Cardiac fibroblast (primary cell): ENCODE measurements at places on chromosomes 1 and 21.

GRCh38 chr1:180415236-180415848 lies 87.0 kb downstream of the ACBD6 start:
- DNase-seq, result no peak

DNA sequence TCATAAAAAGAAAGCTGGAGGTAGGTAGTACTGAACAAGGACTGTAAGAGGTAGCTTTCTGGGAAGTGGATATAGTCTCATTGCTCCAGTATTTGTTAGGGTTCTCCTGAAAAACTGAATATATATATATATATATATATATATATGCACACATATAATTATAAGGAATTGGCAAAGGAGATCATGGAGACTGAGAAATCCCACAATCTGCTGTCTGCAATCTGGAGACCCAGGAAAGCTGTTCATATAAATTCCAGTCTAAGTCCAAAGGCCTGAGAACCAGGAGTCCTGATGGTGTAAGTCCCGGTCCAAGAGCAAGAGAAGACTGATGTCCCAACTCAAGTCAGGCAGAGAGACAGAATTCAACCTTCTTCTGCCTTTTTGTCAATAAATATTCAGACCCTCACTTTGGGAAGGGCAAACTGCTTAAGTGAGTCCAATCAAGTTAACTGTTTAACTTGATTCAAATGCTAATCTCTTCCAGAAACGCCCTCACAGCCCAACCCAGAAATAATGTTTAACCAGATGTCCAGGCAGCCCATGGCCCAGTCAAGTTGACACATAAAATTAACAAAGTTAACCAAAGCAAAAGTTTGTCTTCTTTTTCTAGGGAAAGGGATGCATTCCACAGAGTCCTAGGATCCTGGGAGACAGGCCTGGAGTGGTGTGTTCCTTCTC lies 225.3 kb upstream of the KAZN start:
- no peak for DNase-seq

DNA sequence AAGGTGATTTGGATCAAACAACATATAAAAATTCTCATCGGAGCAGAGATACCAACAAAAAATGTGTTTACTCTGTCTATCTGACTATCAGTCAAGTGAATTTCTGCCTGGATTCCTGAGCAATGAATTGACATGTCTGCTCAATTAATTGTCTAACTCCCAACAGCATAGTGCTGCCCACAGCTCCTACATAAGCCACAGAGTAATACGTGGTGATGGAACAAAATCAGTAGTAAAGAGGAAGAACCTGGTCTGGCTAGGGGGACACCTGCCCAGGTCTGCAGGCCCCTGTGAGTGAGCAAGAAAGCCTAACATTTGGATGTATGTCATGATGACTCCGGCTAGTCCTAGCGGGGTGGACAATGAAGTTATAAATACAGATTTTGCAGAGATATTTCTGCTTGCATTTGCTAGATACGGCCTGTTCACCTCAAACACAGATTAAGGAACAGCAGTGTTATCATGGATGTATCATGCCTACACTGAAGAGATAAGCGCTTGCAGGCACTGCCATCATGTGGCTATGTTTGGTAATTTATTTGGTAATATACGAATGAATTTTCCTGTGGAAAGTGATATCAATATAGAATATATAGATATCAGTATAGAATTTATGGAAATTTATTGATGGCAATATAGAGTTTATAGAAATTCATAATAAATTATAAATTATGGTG lies 69.6 kb upstream of the LRRC8B start:
- peak; percentile 66 for DNase-seq

DNA sequence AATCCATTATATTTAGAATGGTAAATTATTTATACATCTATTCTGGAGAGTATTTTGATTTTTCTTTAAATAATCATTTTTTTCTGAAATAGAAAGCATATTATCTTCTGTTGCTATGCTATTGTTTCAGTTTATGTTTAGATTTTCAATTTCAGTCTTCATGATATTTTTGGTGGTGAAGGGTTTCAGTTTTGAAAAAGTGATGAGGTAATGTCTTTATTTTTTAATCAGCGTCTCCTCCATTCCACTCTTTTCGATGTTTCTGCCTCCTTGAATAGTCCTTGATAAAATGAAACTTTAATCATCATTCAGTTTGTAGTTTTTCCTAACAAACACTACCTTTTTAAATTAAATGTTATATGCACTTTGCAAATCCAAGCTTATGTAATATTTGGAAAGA lies 428.6 kb downstream of the PTPRC start:
- no peak for DNase-seq

DNA sequence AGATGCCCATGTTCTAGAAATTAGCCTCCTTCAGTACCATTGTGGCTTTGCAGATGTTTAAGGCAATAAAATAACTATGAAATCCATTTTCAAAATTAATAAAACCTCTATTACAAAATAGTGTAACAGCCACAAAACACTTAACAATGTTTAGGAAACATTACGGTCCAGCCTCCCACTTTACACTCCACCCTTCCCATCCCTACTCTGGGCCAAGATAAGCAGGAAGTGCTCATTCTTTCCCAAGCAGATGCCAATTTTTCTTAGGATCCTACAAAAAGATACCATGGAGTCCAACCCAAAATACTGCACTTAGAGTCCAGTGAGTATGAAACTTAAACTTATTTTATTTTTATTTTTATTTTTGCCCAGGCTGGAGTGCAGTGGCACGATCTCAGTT lies 150.8 kb downstream of the NR5A2 start:
- peak; percentile 38 for DNase-seq

GRCh38 chr1:167270349-167271092 lies 49.8 kb downstream of the POU2F1 start:
- DNase-seq, result no peak

DNA sequence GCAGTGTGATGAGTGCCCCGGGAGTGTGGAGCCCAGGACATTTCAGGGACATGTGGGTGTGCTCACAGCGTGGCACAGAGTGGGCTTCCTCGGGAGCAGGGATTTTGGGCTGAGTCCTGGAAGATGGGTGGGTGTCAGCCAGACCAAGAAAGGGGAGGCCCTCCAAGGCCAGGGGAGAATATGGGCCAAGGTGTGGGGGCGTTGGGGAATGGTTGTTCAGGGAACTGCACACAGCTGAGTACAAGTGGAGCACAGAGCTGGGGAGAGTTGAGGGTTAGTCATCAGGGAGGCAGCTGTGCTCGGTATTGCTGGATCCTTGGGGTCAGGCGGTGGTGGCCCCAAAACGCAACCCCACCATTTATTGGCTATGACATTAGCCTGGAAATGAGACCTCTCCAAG lies 5.5 kb downstream of the POGK start:
- no peak for DNase-seq

DNA sequence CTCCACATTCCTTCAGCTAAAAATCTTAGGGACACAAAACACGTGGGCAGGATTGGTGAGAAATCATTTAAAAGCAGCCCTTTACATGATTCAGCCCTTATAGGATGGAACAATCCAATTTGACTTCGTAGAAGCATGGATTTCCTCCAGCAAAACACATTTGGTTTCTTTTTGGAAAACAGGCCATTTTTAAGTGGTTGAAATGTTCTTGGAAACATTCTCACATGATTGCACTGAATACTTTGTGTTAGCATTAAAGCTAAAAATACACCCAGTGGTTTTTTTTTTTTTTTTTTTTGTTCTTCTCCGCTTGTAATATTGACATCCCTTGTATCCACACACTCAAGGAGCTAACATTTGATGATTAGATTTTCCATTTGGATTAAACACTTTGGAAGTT lies 42.1 kb upstream of the ABCG1 start:
- peak; percentile 31 for DNase-seq

DNA sequence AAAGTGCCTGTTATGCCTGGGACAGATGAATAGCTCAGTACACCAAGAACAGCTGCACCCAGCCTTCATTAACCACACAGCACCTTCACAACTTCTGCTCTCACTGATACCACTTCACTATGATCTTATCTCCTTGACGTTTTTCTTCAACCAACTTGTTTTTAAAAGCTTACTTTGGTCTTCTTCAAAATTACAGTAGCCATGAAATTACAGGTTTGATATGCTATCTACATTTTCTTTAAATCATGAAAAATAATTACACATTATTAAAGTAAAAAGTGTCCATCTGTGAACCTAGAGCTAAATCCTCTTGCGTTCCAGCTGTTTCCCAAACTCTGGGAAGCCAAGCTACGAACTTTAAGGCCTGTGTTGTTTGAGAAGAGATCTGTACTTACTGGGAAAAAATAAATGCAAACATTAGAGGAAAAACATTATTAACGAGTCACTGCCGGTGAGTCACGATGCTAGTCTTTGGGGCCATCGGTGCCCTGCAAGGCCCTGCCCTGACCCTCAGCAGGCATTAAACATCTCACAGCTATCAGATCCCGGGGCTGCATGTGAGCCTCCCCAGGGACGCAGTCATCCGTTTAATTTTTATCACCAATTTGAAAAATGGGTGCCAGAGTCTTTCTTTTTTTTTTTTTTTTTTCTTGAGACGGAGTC lies 56.3 kb upstream of the GPR153 start:
- DNase-seq, result no peak

DNA sequence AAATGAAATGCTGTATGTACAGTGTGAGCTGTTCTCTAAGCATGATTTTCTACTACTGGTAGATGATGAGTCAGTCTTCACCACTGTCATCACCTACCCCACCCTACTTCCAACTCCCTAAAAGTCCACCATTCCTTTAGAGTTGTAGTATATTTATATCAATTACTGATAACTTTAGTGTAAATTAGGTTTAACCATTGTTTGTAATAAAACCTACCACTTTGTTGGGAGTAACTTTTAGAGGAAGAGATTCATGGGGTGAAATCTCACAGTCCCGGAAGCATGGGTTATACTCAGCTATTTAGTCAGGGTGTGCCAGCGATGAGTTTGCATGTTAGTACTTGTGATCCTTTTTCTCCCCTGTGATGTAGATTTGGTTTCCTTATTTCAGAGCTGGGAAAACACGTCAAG lies 17.1 kb downstream of the MORC3 start:
- peak; percentile 81 for DNase-seq

DNA sequence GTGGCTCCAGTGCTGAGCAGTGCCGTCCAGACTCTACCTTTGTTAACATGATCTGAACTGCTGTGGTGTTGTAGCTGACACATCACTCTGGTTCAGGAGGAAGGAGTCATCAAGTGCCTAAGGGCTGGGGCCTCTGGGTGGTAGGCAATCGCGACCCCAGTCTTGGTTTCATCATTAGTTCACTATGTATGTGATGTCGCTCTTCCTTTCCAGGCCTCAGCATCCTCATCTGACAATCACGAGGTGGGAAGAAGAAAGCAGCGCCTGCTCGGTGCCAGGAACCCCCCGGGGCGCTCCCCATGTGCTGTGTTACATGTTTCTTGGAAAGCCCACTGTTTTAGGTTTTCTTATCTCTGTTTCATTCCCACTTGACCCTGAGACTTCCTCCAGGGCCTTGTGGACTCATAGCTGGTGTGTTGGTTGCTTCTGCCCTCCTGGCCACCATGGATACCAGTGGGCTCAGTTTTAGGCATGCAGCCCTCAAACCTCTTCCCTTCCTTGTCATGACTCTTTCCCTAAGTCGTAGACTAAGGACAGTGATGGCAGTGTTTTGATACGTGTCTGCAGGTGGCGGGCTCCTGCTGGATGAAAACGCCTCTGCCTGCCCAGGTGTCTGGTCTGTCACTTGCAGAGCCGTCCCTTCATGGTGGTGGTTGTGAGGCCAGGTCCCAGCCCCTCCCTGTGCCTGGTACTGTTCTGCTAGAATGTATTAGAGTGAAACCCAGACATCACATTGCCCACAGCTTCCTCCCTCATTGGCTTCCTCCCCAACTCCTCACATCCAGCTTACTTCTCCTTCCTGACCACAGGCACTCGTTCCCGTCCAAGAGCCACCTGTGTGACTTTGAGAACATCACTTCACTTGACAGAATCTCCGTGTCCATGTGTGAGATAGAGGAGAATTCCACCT lies 17.2 kb upstream of the FOXO6 start:
- no peak for DNase-seq

DNA sequence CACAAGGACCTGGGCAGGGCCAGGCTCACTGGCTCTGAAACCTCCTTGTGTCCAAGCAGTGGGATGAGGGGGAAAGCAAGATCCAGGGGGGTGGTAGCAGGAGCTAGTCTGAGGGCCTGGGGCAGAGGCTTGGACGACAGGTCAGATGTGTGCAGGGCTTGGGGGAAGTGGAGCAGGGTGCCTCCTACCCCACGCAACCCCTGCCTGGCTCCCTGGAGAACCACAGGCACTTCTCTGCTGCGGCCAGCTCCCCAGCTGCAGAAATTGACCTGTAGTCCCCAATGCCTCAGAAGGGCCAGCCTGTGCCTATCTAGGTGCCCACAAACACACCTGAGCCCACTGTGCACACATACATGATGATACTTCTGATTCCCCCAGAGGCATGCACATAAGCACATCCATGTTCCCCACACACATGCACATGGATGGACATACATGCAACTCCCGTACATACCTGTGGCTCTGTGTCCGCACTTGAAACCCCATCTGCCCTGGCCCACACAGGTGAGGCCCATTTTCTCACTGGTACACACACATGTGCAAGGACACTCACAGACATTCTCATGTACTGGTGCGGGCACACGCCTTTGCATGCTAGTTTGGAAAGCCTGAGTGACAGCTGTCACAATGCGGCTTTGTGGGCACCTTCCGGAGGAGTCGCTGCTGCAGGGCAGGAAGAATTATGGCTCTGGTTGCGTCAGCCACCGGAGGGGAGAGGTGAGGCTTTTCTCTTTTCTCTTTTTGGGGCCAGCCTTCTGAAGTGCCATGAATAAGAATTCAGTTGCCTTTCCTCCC lies 247.2 kb upstream of the CSF3R start:
- DNase-seq, result no peak

- no peak for DNase-seq
Measured at GRCh38 chr1:159207774-159208173, 3.1 kb downstream of the ACKR1 start.

DNA sequence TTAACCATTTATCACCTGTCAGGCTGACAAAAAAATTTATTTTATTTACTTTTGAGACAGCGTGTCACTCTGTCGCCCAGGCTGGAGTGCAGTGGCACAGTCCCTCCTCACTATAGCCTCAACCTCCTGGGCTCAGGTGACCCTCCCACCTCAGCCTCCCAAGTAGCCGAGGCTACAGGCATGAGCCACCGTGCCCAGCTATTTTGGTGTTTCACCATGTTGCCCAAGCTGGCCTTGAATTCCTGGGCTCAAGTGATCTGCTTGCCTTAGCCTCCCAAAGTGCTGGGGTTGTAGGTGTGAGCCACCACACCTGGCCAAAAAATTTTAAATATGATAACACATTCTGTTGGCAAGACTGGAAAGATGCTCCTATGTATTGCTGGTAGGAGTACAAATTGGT lies 11.1 kb downstream of the IPO9 start:
- DNase-seq, result no peak

DNA sequence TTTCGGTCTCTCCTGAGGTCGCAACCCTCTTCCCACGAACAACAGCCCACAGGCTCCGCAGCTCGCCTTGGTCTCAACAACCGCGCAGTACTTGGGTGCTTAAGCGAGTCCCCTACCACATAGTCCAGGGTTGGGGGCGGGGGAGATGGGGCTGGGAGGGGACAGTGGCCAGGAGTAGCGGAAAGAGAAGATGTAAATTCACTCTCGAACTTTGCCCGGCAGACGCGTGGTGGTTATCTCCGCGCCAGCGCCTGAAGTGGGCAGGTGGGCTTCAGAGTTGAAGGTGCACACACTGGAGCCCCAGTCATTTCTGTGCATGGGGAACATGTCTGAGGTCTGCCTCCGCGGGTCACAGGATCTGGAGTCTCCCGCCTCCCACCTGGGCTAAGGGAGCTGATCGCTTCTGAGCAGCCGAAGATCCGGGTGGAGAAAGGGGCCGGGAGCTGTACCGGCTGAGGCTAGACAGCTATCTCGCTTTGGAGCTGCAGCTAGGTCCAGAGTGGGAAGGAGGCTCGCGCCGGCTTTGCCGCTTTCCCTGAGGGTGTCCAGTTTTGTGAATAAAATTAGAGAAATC lies 4.3 kb upstream of the FOXD2 start:
- DNase-seq, result no peak

- DNase-seq, result no peak
Measured at GRCh38 chr21:46093668-46094400, 4.1 kb upstream of the COL6A2 start.
